ENCODE measurements at places on chromosomes 12 and 14.
A peak's percentile ranks its signal among the peaks of the same experiment; 100 is the strongest.

DNA sequence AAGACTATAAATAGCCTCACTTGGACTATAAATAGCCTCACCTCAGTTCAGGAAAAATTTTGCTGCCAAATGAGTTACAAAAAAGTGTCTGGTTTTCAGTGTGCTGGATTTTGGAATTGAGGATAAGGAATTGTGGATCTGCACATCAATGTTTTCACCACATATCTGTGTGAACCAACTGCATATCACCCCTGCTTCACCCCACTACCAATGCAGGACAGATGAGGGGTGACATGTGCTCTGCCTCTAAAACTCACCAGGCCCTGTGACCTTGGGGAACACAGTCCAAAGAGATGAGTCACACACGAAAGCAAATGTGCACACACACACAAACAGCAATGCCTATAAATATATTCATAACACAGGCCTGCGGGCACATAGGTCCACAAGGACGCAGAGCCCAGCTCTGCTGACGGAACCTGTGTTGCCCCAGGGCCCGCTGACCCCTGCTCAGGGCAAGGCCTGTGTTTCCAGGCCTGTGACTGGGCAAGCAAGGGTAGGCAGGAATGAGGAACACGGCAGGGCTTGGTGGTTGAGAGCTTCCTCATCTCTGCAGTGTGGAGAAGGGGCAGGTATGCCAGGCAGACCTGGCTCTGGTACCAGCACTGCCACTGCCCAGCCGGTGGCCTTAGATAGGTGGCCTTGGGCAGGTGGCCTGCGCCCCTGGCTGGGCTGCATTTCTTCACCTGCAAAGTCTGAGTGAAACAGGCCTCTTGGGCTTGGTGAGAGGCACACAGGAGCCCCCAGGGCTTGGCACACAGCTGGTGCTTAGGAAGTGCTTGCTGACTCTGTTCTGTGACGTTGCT lies 82.4 kb downstream of the ARL6IP4 start:
- no peak for DNase-seq

- DNase-seq: no peak
Measured at GRCh38 chr14:54781080-54781479, 121.5 kb downstream of the GCH1 start.

DNA sequence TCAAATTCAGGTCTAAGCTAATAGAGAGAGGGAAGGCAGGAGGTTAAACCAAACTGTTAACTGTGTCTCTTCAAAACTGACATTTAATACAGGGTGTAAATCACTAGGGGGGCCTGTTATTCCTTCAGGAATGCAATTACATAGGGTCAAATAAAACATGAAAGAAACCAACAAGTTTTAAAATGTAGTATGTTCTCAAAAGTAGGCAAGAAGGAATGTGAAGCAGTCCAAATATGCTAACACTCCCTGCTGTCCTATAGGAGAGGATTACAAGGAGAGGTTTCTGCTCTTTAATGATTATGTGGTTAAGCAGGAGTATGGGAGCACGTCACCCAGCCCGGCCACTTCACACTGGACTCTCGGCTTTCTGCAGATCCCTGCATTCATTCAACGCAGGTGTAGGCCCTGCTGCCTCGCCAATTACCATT lies 42.5 kb upstream of the BMP4 start:
- DNase-seq: no peak

- DNase-seq: no peak
Measured at GRCh38 chr14:88258021-88258420, 65.0 kb downstream of the KCNK10 start.

DNA sequence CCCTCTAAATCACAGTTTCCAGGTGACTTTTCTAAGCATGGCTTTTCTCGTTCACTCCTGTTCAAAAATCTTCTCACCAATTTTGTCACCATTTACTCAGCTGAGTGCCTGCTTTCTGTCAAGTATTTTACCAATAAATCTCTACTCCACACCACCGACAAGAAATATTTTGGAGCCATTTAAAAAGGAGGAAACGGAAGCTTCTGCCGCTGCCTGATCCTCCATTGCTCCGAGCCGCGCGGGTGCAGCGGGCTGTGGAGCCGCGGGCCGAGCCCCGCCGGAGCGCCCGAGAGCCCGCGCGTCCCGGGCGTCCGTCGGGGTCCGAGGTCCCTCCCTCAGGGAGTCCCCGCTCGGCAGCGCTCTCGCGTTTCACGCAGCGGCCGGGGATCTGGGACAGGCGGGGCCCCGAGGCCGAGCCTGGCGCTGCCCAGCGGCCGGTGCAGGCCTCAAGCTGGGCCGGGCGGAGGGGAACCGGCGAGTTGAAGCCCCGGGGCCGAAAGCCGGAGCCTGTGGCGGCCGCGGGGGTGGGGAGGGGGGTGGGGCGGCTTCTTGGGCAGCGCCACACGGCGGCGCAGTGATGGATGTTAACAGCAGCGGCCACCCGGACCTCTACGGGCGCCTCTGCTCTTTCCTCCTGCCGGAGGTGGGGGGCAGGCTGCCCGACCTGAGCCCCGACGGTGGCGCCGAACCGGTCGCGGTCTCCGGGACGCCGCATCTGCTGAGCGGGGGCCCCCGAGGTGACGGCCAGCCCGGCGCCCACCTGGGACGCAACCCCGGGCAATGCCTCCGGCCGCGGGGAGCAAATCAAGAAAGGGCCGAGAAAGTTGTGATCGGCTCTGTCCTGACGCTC lies 1.1 kb upstream of the HEBP1 start:
- DNase-seq: peak; percentile 75

GRCh38 chr12:124675881-124676713 lies 108.7 kb upstream of the NCOR2 start:
- peak; percentile 96 for DNase-seq

DNA sequence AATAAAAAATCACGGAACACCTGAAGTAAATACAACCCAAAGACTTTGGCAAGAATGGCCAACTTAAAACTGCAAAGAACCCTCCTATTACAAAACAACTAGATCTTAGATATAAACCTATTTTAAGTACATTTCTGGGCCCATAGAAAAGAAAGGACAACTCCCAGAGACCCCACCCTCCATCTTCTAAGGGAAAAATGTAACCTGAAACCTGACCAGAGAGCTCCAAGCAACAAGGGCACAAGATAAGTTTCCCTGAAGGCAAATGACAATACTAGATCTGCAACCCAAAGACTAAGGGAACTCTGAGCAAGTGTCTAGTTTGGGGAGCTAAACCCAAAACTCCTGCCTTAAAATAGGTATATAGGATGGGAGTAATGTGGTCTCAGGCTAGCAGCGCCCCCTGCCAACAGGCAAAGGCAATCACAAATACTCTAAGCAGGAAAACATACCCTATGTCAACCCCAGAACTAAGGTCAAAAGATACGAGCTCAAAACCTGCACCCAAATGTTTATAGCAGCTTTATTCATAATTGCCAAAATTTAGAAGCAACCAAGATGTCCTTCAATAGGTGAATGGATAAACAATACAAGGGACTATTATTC lies 218.9 kb downstream of the ITPR2 start:
- peak; percentile 31 for DNase-seq

DNA sequence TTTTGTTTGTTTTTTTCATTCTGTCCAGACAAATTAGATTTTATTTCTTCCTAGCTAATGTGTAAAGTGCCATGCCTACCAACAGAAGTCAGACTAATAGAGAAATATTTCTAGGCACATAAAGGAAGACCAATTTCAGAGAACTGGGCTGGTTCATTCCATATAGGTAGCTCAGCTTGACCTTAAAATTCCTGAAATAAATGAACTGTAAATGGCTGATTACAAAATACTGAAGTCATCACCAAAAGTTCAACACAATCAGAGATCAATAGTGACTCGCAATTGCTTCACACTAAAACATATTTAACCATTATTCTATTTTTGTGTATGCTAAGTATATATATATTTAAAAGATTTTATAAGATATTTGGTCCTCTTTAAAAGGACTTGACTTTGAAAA lies 34.2 kb downstream of the PTPRB start:
- DNase-seq: no peak

DNA sequence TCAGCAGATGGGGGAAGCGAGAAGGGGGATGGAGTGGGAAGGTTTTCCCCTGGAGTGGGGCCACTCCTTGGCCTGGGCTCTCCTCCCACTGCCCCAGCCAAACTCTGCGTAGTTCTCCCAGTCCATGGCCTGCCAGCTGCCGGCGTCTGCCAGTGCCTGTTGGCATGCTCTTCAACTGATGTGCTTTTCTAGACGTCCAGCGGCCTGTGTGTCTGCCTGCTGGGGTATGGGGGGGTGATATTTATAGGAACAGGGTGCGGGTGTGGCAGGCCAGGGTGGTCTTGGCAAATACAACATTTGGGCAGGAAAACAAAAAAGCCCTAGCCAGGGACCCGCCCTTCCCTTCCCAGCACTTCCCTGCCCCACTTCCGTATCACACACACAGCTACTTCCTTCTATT lies 786.3 kb upstream of the NOVA1 start:
- DNase-seq: no peak

DNA sequence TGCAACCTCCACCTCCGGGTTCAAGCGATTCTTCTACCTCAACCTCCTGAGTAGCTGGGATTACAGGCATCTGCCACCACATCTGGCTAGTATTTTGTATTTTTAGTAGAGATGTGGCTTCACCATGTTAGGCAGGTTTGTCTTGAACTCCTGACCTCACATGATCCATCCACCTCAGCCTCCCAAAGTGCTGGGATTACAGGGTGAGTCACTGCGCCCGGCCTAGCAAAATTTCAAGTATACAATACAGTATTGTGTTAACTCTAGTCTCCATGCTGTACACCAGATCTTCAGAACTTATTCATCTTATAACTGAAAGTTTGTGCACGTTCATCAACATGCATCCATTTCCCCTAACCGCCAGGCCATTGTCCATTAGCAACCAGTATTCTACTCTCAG lies 115.1 kb upstream of the MDGA2 start:
- DNase-seq: no peak

- DNase-seq: no peak
Measured at GRCh38 chr12:77489331-77489970, 341.2 kb upstream of the NAV3 start.

DNA sequence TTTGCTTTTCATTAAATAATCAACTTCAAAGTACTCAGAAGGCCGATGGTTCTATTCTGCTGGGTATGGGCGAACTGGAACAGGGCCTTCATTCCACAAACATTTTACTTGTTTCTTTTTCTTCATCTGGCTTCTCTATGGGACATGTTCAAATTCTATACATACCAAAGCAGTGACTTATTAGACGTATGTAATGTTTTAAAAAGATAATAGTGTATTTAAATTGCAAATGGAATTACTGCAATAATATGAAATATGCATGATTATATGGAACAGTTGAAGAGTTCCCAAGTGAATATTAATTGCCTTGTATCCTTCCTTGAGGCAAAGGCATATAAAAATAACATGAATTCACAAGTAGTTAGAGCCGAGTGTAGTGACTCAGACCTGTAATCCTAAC lies 75.5 kb downstream of the FAR2 start:
- no peak for DNase-seq

DNA sequence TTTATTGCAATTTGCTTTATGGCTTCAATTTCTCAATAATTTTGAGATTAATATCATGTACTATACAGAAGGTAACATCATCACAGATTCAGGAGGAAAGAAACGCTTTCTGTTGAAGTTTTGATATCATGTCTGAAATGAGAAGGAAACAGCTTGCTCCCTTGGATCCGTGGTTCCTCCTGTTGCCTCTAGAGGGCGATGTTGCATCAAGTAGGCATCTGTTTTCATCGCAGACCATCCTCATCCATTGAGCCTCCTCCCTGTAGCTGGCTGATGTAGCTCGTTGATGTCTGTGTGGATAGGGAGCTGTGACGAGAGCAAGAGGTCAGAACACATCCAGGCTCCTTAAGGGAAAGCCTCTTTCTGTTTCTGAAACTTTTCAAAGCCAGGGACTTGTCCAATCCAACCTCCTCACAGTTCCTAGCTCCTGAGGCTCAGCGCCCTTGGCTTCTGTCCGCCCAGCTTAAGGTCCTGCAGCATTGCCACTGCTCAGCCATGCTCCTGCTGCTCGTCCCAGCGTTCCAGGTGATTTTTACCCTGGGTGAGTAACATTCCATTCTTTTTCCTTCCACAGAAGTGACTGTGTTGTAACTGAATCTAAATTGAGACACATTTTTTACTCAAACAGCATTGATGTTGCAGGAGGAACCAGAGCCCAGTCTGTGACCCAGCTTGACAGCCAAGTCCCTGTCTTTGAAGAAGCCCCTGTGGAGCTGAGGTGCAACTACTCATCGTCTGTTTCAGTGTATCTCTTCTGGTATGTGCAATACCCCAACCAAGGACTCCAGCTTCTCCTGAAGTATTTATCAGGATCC lies 304.8 kb upstream of the OR4E1 start:
- peak; percentile 20 for DNase-seq

- DNase-seq: no peak
Measured at GRCh38 chr12:68207276-68207675, 18.3 kb downstream of the IL26 start.

- DNase-seq: no peak
Measured at GRCh38 chr12:56886319-56886718, 47.9 kb downstream of the SDR9C7 start.

DNA sequence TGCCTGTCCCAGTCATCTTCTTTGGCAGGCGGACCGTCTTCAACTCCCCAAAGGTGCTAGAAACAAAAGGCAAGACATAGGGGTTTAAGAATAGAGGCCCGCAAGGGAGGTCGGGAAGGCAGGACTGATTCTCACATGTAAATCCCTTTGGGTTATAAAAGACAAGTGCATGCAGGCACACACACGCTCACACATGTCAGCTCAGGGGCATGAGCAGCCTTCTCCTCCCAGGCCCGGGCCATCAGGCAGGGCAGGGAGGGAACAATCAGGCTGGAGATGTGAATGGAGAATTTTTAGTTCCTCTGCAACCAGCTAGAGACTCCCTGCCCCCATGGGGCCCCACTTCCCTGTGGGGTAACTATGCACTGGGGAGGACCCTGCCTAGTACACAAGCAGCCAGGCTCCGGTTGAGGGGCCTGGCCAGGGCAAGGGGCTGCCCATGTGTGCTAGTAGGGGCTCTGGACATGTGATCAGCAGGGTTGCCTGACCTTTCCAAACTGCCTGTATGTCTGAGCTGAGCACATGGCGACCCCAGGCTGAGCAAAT lies 107.2 kb downstream of the RBM19 start:
- no peak for DNase-seq

GRCh38 chr12:79644274-79645234 lies 46.2 kb downstream of the PAWR start:
- DNase-seq: no peak

GRCh38 chr14:103806805-103807204 lies 40.6 kb downstream of the PPP1R13B start:
- no peak for DNase-seq

DNA sequence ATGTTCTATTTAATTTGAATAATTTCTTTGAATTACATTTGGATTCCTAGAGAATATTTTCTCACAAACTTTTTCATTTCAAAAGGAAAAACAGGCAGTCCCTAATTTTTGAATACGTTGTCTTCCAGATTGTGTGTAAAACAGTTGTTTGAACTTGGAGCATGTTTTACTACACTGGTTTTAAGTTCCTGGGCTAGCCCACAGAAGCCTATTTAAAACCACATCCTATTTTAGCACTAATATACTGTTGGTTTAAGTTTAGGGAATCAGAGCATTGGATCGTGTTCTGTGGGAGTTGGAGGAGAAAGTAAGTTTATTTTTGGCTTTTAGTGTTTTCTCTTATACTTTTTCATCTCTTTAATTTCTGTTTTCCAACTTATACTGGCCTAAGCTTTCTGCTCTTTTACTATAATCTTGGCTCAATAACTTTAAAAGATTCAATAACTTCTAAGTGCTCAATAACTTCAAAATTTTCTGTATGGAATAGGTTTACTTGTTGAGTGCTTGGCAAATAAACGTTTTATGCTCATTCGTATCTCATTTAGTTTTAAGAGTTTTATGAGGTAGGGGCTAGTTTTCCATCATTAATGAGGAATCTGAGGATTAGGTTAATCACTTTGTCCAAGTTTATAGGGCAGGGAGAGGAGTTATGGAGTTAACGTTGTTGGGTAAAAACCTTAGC lies 14.9 kb downstream of the LEMD3 start:
- no peak for DNase-seq

GRCh38 chr12:109943811-109944210 lies 43.7 kb downstream of the TCHP start:
- no peak for DNase-seq

All from WERI-Rb-1 (cell line).